H4 (cell line): ENCODE measurements at places on chromosomes 4 and X.

GRCh38 chr4:14681330-14681729 lies 321.0 kb upstream of the CPEB2 start:
- DNase-seq: no peak

- DNase-seq: peak; percentile 73
Measured at GRCh38 chrX:115968436-115969252, 201.9 kb upstream of the AGTR2 start.

DNA sequence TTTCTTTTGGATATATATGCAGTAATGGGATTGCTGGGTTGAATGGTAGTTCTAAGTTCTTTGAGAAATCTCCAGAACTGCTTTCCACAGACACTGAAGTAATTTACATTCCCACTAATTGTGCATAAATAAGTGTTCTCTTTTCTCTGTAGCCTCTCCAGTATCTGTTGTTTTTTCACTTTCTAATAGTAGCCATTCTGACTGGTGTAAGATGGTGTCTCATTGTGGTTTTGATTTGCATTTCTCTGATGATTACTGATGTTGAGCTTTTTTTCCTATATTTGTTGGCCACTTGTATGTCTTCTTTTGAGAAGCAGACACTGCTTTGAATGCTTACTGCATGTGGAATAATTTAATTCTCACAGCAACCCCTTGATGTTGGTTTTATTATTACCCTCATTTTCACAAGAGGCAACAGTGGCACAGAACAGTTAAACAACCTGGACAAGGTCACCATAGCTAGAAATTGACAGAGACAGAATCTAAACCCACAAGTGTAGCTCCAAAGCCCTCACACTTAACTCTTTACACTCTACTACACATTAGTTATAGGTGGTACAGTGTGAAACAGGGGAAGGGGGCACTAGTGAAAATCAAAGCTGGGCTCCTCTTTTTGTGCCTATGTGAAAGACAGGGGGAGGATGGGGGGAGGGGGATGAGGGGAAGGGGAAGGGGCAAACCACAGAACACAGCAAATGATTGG lies 96.1 kb downstream of the REELD1 start:
- DNase-seq: no peak

DNA sequence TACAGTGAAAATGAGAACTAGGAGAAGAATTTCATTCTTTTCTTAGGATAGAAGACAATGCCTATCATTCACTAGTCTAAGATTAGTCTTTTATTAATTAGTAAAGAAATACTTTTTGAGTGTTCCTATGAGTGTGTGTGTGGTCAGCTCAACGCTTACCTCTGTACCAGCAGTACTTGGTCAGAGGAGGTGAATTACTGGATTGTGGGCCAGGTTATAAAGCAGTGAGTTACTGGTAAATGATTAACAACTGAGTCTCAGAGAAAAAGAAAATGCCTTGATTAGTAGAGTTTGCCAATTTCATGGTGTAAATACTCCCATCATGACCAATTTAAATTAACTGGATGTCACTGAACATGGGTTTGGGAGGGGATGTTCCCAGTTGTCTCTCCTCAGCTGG lies 444.6 kb downstream of the STIM2 start:
- DNase-seq: no peak

DNA sequence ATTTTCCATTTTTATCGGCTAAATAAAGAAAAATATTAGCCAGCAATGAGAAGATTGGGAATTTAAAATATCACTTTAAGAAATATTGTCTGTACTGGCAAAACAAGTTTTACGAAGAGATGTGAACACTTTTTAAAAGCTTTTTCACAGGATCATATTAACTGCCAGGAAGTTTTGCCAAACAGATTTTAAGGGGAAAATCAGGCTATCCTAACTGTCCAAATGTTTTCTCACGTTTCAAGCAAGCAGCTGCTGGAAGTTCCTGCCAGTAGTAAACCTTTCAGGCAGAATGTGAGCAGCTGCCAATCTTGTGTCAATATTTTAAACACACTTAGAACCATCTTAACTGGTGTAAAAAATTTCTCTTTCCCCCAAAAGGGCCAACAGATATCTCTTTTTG lies 101.1 kb downstream of the ADGRL3 start:
- DNase-seq: no peak

DNA sequence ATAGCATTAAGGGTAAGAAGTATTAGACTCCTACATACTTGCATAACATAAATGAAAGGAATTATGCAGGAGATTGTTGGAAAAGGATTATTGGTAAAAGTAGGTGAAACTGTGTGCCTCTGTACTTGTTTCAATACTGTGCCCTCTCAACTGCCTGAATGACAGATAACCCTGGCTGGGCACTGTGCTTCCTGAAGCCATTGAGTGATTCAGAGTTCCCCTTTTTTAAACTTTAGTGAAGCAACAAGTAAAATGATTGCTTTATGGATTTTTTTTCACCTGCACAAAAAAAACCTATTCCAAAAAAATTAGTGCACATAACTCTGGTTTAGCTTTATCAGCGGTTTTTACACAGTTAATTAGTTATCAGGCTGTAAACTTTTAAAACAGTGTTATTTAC lies 204.8 kb downstream of the TRAM1L1 start:
- DNase-seq: no peak

DNA sequence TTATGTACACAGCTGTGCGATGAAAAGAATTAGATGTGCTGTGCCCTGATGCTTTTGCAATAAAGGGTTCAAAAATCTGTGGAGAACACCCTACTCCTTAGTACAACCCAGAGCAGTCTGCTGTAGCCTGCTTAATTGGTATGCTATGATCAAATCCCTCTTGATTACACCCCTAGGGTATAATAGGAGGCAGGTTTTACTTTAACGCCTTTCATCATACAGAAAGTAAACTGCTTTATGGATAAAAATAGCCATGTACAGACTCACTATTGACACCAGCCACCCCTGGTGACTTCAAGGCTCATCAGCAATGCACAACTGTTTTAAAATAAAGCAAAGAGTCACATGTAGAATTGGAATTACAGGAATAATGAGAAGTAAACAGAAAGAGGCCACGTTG lies 315.3 kb downstream of the DMD start:
- no peak for DNase-seq

- DNase-seq: peak; percentile 97
Measured at GRCh38 chr4:26197018-26197779, 123.6 kb upstream of the RBPJ start.

GRCh38 chr4:6546681-6547447 lies 28.1 kb upstream of the MAN2B2 start:
- DNase-seq: peak; percentile 64

DNA sequence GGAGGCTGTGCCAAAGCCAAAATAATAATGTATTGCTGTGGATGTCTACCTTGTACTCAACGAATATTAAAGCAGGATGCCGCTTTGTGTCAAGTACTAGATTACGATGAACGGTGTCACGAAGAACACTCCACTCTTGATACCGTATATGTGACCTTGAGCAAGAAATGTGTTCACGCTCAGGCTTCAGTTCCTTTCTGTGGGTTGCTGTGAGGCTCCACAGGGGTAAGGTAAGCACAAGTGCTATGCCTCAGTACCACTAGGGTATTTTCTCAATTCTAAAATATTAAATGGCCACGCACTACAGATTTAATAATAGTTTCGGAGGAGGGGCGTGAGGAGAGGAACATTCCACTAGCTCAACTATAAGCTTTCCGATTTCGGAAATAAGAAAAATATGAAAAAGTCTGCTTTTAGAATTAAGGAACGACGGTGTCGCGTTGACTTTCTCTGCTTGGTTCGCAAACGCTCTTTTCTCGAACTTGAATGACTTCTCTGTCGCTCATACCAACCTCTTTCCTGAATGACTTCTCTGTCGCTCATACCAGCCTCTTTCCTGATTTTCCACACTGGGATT lies 607 bp upstream of the SCOC start:
- DNase-seq: peak; percentile 9

DNA sequence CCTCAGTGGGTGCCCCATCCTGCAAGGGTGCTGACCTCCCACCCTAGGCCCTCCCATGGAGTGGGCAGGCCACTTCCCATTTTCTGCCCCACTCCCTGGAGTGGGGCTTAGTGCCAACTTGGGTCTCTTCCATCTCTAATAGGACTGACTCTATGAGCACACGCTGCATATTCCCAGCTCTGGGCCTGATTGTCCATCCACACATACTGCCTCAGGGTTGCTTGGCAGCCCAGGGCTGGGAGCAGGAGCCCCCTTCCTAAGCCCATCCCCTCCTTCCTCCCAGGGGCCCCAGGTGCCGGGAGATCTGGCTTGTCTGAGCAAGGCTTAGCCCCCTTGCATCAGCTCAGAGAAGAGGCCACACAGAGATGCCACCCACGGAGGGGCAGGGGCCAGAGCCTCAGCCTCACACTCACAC lies 55.1 kb downstream of the PJA1 start:
- no peak for DNase-seq

DNA sequence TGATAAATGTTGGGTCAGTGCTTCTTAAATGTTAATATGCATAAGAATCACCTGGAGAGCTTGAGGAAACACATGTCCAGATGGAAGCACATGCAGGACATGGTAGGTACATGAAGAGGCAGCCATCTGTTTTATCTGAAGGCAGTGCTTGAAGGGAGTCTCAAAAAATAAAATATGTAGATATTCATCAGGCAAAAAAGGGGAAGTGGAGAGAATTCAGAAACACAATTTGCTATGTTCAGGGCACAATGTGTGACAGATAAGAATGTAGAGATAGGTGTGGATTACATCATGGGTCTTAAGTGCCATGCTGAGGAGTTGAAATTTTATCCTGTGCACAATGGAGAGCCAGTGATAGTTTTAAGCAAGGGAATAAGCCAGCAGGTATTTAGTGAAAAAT lies 59.6 kb upstream of the CASK start:
- DNase-seq: no peak
